ENCODE measurements at places on chromosomes 1 and 21. TPM values are rescaled to one million over a fixed set of nuclear protein-coding genes. Genes with fewer than 3 reads are reported as not detected.

DNA sequence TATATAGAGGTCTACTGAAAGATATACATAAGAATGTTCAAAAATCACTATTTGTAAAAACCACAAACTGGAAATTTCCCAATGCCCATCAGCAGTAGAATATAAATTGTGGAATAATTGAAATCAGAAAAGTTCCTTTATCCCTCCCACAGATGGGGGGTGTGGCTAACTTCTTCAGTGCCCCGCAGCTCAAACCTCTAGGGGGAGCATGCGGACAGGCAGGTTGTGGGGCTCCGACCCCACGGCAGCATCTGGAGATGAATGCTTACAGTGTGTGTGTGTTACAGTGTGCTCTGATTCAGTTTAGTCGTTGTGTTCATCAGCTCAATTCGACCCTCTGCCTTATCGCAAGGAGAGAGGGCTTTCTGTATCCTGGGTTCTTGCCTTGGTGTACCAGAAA, 262.1 kb upstream of the LRRC7 start:
- no peak for DNase-seq
- H3K27ac ChIP-seq = no peak overlapping the region
- H3K36me3 ChIP-seq = no peaks in the 10 kb centered on the region
- H3K4me3 ChIP-seq = no peak overlapping the region

GRCh38 chr1:220787069-220787619, 431 bp downstream of the MTARC1 start:
- peaks cover 26% of the 10 kb centered on the region for H3K4me1 ChIP-seq
- H3K27me3 ChIP-seq = no peaks in the 10 kb centered on the region
- H3K36me3 ChIP-seq = no peaks in the 10 kb centered on the region
- H3K4me3 ChIP-seq = peak overlapping the region; percentile 58
- DNase-seq = peak; percentile 64

DNA sequence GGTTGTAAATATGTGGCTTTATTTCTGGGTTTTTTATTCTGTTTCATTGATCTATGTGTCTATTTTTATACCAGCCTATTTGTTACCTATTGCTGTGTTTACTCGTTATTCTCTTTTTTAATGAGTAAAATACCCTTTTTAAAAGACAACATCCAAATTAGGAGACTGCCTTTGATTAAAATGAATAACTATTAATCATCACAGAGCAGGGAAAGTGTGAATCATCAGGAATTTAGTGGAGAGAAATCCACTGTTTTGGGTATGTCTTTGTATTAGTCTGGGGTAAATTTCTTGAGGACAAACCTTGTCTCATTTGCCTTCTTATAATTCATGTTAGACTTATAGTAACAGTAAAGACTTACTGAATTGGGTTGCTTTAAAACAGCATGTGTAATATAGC, 12.1 kb downstream of the DISC1 start:
- peaks cover 4% of the 10 kb centered on the region for H3K4me1 ChIP-seq
- no peak overlapping the region for H3K4me3 ChIP-seq
- no peaks in the 10 kb centered on the region for H3K36me3 ChIP-seq

- no peaks in the 10 kb centered on the region for H3K27me3 ChIP-seq
- no peak overlapping the region for H3K27ac ChIP-seq
- DNase-seq = no peak
- no peak overlapping the region for H3K4me3 ChIP-seq
- H3K36me3 ChIP-seq = no peaks in the 10 kb centered on the region
Observed at GRCh38 chr1:116333171-116334014, 39.7 kb upstream of the ATP1A1 start.

GRCh38 chr1:227261501-227261900, 56.8 kb downstream of the CDC42BPA start:
- H3K4me1 ChIP-seq = peaks cover 15% of the 10 kb centered on the region
- H3K27ac ChIP-seq = no peak overlapping the region
- DNase-seq = no peak
- H3K27me3 ChIP-seq = no peaks in the 10 kb centered on the region
- no peaks in the 10 kb centered on the region for H3K36me3 ChIP-seq

CA6 gene
- total RNA-seq = not detected

DAB1 gene
- total RNA-seq = 0.68 TPM

SPATA45 gene
- not detected for total RNA-seq

CD1E gene
- not detected for total RNA-seq
